Stimulated activated CD8-positive, alpha-beta memory T cell treated with anti-CD3 and anti-CD28 coated beads, Interleukin-15, amount 100 ng/mL, for 24 hours (primary cell): ENCODE measurements at places on chromosomes 4 and X.

- no peak for DNase-seq
These were observed 65.8 kb upstream of the PRPS1 start for GRCh38 chrX:107562482-107562881.

DNA sequence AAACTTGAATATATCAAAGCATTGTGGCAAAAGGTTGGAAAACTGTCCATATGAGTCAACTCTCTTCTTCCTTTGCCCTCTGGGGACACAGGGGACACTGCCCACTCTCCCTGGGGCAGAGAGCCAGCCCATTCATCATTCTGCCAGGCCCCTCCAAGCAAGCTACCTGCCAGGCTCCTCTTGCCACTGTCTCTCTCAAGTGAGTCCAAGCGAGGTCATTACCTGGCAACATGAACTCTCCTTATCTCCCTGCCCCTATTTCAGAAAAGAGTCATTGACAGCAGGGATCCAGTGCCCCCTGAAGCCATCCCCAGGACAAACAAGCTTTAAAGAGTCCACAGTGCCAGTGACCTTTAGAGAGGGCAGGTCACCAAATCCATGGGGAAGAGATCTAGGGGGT, 312.7 kb upstream of the PPARGC1A start:
- no peak for DNase-seq

GRCh38 chr4:7771056-7771455, 168.6 kb downstream of the AFAP1 start:
- no peak for DNase-seq

DNA sequence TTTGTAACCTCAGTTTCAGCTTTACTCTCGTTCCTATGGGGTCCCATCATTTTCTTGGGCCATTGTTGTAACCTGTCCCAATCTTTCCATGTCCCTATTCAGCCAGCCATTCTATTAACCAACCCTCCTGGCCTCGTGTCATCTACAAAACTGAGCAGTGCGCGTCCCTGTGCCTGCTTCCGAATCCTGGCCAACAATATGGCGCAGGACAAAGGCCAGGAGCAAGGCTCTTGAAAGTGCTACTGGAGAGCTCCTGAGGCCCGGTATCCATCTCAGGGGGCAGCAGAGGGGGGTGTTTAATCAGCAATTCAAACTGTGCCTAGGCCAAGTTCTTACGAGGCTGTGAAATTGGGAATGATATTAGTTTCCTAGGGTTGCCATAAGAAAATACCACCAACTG, 41.2 kb upstream of the APLN start:
- no peak for DNase-seq

DNA sequence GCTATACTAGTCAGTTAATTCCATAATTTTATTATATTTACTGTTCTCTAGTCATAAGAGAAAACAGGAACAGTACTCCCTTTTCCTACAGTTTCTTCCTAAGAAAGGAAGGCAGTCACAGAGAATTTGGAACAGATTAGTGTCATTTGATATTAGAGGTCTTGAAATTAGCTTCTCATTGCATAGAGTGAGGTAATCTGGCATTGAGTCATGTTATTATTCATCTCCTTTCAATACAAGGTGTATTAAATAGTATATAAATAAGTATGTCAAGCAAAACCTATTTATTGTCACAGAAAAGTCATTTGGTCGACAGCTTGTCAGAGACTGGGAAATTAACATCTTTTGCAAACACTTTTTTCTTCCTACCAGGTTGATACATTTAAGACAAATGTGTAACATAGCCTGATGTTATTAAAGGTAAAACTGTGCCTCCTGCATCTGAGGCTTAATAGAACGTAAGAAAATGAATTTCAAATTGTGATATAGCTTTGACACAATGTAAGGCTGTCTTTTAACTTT, 753.1 kb upstream of the FRG1 start:
- no peak for DNase-seq

DNA sequence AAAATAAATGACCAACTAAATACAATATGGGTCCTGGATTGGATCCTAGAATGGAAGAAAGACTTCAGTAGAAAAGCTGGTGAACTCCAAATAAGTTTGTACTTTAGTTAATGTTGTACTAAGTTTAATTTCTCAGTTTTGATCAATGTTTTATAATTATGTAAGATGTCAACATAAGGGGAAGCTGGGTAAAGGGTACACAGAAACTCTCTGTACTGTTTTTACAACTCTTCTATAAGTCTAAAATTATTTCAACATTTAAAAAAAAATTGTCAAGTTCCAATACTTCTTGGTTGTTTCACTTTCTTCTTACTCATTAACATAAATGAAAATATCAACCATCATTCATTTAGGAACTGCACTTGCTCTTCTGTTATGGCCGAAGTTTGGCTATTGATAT, 88.9 kb downstream of the NHSL2 start:
- DNase-seq: no peak

- DNase-seq: no peak
These were observed 57.5 kb upstream of the FAM47C start for GRCh38 chrX:36950495-36951253.

DNA sequence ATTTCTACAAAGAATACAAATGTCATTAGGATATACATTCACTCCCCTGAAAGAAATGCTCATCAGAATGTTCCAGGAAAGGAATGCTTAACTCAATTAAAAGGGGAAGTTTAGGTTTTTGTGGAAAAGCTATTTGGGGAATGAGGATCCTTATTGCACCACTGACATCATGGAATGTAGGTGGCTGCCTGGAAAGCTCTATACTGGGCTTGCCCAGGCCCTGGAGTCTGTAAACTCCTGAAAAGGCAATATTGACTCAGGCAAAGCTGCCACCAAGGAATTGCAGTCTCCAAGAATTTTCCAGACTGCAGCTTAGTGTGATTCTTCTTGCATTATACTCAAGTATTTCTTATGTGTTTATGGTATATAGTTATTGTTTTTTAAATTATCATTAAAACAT, 15.7 kb downstream of the DAPP1 start:
- DNase-seq: no peak

DNA sequence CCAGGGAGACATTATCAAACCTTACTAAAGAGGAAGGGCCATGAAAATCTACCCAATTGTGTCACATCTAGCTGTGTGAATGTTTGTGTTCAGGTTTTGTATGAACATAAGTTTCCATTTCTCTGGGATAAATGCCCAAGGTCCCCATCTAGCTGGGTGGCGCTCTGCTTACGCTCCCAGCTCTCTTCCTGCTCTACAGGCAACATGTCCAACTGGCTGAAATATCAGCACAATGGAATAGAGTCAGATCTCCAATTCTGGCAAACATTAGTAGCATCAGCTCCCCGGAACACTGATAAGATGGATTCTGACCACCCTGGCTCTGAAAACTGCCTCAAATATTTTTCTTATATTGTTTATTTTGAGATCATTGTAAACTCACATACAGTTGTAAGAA, 74.8 kb downstream of the IRF2 start:
- DNase-seq: no peak
